ENCODE measurements at places on chromosomes 1 and 21. TPM values are rescaled to one million over a fixed set of nuclear protein-coding genes. Genes with fewer than 3 reads are reported as not detected.

MSTO1 gene
- 69.9 TPM for polyA plus RNA-seq

UMODL1 gene
- 0.10 TPM for polyA plus RNA-seq

COL16A1 gene
- 56.5 TPM for polyA plus RNA-seq

LCA5L gene
- 5.0 TPM for polyA plus RNA-seq

CAPN9 gene
- 1.1 TPM for polyA plus RNA-seq

ITGB3BP gene
- polyA plus RNA-seq: 51.2 TPM

GRCh38 chr1:116232989-116233514, 121.9 kb downstream of the MAB21L3 start:
- no peak for DNase-seq

- no peak for DNase-seq
These were observed 19.2 kb upstream of the PTTG1IP start for GRCh38 chr21:44892536-44893277.

DNA sequence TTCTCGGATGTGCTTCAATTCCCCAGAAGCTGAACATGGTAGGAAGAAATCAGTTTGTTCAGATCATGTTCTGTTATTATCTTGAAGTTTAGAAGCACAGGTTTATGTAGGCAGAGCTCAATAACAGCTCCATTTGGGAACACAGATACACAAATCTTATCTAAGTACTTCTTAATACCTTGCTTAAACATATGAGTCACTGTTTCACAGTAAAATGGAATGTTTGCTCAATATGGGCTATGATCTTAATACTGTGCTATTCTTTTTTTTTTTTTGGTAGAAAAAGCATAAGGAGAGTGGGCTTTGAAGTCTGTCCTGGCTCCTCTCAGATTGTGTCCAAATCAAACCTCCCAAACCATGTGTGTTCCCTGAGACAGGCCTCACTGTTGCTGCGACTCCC, 13.4 kb downstream of the PROK1 start:
- DNase-seq: no peak

DNA sequence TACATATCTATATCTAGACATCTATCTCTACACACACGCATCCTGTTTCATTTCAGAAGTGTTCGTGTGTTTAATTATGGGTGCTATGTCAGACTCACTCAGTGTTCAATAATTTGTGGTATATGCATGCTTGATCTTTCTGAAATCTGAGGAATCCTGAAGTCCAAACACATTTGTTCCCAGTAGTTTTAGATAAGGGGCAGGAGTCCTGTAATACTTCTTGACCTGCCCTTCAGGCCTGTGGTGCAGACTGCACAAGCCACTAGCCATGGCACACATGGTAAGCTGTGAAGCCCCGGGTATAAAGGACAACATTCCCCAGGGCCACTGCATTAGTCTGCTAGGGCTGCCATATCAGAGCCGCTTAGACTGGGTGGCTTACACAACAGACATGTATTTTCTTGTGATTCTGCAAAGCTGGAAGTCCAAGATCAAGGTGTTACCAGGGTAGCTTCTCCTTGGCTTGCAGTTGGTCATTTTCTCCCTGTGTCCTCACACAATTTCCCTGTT, 267.2 kb downstream of the RHOU start:
- DNase-seq: no peak

- no peak for DNase-seq
These were observed 650.8 kb downstream of the PLPP3 start for GRCh38 chr1:55928576-55928975.

GRCh38 chr1:37237948-37238347, 203.6 kb upstream of the GRIK3 start:
- DNase-seq: no peak

DNA sequence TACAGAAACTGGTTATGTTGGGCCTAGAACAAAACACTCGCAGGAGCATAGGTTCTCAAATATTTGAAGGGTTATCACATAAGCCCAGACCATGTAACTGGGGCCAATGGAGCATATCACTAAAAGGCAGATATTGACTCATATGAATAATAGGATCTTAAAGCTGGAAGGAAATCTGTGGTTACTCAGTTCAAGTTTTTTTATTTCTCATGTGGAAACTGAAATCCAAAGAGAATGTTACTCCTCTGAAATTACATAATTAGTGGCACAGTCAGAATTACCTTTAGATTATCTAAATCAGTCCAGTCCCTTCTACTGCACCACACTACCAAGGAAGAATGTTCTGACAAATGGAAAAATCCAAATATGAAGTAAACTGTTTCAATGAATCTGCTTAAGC, 12.0 kb downstream of the SLAMF8 start:
- DNase-seq: no peak

DNA sequence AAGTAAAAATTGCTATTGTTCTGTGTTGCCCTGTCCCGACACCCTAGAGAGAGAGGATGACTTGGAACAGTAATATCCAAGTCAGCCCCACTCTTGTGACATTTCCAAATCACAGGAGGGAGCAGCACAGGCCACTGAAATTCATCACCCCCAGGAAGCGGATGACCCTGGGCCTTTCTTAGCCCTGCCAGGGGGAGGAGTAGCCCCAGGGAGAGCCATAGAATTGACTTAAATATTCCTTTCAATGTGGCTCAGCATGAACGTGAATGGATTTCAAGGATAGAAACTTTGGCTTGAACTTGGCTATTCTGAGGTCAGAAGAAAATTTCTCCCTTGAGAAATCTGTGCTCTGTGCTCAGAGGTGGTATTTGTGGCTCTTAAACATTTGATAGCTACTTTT, 80.6 kb downstream of the CENPF start:
- DNase-seq: no peak

- DNase-seq: no peak
These were observed 102.7 kb upstream of the CD55 start for GRCh38 chr1:207218512-207219362.

DNA sequence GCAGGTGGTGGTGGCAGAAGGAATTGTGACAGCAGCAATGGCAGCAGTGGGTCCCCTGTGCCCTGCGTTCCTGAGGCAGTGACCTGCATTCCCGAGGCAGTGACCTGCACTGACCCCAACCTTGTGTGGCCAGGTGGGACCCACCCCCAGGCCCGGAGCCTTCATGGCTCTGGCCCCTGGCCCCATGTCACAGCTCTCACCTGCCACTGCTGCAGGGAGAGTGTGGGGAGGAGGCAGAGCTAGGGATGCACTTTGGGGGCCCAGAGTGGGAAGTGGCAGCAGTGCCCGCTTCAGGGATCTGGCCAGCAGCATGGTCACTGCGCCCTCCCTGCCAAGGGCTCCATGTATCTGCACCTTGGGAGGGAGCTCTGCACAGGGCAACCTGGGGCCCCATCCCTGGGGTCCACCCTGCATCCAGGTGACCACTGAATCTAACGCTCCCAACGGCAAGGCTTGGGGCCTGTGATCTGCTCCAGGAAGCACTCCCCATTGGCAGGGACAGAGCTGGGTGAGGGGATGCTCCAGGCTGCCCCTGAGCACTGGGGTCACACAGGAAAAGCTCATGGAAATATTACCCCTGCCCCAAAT, 618.6 kb downstream of the RWDD3 start:
- no peak for DNase-seq
